ENCODE measurements at places on chromosomes 5 and 9.
A peak's percentile ranks its signal among the peaks of the same experiment; 100 is the strongest.

DNA sequence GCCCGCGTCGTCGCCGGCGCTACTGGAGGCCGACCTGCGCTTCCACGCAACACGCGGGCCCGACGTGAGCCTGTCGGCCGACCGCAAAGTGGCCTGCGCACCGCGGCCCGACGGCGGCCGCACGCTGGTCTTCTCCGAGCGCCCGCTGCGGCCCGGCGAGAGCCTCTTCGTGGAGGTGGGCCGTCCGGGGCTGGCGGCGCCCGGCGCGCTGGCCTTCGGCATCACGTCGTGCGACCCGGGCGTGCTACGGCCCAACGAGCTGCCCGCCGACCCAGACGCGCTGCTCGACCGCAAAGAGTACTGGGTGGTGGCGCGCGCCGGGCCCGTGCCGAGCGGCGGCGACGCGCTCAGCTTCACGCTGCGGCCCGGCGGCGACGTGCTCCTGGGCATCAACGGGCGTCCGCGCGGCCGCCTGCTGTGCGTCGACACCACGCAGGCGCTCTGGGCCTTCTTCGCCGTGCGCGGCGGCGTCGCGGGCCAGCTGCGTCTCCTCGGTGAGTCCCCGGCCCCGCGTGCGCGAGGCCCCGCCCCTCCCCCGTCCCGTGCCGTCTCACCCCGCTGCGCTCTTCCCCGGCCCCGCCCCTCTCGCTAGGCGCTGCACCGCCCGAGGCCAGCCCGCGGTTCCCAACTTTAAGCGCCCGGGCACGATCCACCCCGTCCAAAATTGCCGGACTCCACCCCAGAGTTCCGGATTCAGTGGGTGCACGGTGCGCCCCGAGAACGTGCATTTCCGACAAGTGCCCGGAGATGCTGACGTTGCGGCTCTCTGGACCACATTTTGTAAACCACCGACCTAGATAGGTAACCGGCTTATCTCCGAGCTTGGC, 42.8 kb downstream of the NEURL1B start:
- no peak for DNase-seq

DNA sequence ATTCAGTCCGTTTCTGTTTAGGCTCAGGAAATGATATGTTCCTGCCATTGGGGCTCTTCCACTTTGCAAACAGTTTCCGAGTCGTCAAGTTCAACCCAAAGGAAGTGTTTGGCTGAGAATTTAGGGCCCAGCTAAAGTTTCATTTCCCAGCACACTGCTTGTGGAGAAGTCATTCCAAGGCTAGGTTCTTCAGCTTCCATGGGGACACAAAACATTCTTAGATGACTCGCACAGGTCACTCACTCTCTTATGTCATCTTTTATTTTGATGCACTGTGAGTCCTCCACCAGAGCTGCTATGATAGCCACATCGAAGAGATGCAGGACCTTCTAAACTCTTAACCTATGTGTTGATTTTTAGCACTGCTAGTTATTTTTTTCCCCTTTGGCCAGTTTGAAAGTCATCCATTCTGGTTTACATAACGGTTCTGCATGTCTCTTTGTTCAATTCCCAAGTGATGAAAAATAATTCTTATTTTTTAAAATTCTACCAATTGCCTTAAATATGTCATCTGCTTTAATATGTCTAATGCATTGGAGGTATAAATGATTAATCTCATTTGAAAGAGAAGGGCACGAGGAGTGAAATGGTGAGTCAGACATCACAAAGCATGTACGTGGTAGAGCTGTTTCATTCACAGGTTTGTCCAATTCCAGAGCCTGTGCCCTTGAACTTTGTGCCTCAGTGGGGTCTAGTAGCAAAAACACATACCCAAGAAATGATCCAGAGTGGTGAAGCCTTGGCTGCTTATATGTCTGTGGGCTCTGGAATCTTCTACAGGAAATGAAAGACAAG, 84.3 kb downstream of the ZNF462 start:
- DNase-seq = no peak

DNA sequence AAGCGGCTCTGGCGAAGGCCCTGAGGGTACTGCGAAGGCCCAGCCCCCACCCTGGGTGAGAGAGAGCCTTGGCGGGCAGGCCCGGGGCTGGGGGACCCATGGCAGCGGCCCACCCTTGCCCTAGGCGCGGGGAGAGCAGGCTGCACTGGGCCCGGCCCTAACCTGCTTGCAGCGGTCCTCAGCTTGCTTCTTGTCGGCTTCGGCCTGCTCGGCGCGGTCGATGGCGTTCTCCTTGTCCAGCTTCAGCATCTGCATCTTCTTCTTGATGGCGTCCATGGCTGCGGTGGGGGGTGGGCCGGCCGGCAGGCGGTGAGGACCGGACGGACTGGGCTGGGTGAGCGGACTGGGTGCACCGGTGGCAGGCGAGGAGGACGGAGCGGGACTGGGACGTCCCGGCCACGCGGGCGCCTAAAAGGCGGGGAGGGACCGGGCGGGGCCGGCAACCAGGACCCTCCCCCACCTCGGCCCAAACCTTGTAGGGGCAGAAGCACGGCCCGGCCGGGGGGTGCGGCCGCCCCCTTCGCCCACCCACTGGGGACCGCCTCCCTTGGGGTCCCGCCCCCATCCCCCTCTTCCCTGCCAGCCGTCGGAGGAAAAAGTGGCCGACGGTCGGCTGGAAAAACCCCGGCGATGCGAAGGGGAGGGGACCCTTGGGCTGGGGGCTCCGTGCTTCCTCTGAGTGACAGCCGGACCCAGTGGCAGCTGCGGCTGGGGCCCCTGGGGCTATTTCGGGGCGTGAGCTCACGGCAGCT, at the start of gene TPM2:
Gene TPM2 (minus strand): TSS at position 384 of the 752 bp plus-strand sequence. CDS start 108 bp downstream, at position 276.
- DNase-seq = peak; percentile 40

DNA sequence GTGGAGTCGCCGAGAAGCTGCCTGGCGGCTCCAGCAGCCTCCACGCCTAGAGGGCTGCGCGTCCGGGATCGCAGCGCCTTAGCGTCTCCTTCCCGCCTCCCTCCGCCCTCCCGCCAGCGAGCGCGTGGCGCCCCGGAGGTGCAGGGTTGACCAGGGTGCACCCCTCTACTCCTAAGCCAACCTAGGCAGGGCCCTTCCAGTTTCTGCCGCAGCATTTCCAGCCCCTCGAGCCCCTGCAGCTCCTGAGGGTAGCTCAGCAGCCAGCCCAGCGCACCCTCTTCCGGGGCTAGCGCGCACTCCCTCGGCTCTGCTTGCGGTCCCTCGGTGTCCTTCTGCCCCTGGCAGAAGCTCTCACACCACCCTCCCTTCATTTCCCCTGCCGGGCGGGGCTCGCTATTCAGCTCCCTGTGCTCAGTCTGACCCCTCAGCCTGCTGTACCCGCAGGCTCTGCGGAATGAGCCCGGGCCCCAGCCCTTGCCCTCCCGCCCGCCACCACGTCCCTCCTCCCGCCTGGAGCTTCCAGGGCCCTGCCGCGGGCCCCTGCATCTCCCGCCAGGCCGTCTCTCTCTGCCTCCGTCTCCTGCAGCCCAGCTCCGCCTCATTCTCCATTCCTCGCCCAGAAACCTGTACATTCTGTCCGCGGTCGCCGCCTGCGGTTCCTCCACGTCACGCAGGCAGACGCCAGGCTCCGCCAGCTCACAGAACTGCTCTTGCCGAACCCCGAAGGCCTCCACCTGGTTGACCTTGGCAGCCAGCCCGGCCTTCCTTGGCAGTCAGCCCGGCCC, 61.8 kb downstream of the SPATA31C2 start:
- DNase-seq = peak; percentile 85

DNA sequence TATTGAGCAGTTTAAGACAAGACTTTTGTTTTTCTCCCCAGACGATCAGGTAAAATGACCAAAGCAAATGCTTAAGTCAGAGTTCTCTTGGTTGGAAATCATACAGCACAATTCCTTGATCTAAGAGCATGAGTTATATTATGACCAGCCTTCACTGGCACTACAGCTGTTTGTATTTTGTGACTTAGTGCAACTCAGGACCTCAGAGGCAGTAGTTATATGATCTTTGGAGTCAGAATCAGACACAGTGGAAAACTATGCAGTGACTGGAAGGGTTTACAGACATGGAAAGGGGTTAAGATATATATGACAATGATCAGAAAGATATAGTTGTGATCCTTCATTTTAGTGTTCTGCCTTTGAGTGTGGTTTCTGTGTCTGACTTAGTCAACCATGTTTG, 24.3 kb downstream of the RAD23B start:
- no peak for DNase-seq

DNA sequence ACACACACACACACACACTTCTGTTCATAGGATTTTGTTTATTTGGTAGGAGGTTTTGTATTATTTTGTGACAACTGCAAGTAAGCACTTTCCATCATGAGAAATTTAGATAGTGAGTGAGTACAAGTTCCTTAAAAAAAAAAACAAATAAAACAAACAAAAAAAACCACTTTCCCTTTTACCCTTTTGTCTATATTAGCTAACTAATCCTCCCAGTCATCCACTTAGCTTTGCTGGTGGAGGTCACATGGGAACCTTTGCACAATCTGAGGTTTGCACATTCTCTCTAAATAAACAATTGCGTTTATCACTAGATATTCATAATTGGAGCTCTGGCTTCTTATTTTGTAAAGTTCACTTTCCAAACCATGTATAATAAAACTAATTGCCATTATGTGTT, 6.8 kb downstream of the ITGA1 start:
- peak; percentile 41 for DNase-seq

DNA sequence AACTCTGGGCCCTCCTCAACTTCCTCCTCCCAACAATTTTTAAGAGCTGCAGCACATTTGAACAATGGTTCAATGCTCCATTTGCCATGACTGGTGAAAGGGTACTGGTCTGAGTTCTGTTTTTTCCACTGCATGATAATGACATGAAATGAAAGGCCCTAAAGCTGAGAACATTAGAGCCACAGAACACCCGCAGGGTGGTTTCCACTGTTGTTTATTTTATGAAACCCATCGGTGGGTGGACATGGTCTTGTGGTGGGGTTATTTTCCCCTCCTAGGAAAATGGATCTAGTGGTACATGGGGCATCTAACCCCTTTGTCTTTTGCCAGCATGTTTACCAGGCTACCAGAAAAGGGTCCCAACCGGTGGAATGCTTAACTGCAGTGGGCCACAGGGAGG, 71.8 kb downstream of the SMARCA2 start:
- DNase-seq = no peak

DNA sequence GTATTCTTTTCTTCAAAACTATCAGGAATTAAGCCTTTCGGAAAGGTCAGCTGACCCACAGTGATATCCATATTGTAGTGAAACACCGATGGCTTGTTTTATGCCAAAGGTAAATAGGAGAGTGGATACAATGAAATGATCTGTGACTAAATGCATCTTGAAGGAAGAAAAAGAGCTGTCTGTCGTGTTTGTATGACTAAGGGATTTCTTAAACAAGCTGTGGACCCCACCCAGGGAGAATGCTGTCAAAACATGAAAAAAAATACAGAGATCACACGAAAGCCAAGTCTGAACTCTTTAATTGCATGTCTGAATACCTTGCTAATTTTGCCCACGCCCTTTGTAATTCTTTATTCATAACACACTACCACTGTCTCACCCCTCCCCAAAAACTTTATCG, 286.4 kb upstream of the WWC1 start:
- peak; percentile 89 for DNase-seq

GRCh38 chr9:35364817-35365585, 124.9 kb upstream of the RUSC2 start:
- DNase-seq = no peak

DNA sequence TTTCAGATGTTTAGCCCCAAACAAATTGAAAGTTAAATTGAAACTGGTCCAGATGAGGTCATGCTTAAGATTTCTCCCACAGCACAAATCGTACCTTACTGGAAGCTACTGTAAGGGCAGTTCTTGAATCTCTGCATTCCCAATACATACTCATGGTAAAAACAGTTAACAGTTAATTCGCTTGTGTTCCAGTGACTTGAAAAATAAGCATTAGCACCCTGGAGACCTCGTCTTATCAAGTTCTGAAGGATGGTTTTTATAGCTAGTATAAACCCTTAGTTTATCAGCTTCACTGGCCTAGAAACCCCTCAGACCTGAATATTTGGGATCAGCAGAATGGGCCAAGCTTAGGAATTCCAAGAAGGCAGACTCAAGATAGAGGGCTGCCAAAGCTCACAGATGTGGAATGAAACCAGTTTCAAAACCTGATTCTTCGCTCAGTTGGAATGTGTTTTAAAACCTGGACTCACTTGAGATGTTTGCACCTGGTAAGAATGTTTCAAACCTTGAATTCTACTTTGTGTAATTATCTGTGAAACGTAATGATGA, 103.6 kb downstream of the C9orf152 start:
- DNase-seq = no peak

GRCh38 chr5:121897341-121897740, 45.7 kb downstream of the FTMT start:
- DNase-seq = no peak

DNA sequence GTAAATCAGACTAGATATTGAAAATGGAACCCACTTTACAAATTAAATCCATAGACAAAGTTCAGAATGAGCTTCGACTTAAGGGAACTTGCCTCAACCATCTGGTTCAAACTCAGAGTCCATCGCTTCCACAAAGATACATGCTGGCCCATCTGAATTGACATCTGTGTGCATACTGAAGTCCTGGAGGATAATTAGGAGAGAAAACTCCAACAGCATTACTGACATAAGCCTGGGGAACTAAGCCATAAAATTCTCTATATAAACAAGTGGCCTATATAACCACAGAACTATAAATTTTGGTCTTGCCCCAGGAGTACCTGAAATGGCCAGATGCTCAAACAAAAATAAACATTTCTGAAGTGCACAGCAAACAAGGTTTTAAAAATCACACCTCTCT, 94.4 kb downstream of the IZUMO3 start:
- DNase-seq = no peak

GRCh38 chr5:91864962-91865361, 481.8 kb upstream of the ARRDC3 start:
- DNase-seq = no peak

GRCh38 chr5:170273968-170274710, 23.4 kb downstream of the LCP2 start:
- DNase-seq = peak; percentile 44

- DNase-seq = peak; percentile 97
Measured at GRCh38 chr9:91164724-91165520, 196.8 kb downstream of the AUH start.

- DNase-seq = no peak
Measured at GRCh38 chr5:142617416-142618129, 68.3 kb downstream of the FGF1 start.

- DNase-seq = no peak
Measured at GRCh38 chr5:103909391-103909790, 346.8 kb upstream of the NUDT12 start.

- peak; percentile 87 for DNase-seq
Measured at GRCh38 chr9:128034821-128035652, 32.1 kb downstream of the NAIF1 start.

DNA sequence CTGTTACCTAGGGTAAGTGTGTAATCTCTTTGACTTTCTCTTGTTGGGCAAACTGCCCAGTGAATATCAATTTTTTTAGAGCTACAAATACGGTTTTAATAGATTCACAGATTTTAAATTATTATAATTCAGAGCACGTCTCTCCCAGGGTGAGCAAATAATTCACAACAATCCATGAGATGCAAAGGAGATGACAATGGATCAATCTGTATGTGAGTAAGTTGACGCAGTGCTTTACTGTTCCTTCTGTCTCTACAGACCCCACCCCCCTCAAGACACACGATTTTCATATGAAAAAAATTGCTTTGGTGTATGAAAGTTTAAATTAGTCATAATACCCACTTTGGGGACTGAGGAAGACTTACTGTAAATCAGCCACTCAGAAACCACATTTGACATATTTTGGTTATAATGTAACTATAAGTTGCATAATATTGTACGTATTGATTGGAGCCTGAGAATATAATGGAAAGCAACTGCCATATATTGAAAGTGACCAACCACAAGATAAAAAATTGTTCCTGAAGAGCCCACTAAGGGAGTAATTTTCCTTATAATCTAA, 201.7 kb downstream of the BNC2 start:
- DNase-seq = no peak
